ENCODE measurements at places on chromosomes 3 and 15.

GRCh38 chr3:53740956-53741355, 105.3 kb downstream of the CHDH start:
- no peak for DNase-seq

DNA sequence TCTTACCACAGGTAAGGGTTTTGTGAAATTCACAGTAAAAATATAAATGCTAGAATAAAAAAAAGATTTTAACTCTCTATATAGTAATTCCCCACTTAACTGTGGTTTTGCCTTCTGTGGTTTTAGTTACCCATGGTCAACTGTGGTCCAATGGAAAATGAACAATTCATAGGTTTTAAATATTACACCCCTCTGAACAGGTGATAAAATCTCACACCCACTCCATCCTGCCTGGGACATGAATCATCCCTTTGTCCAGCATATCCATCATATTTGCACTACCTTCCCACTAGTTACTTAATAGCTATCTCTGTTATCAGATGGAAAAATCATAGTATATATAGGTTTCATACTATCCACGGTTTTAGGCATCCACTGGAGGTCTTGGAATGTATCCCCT, 49.2 kb downstream of the HDGFL3 start:
- DNase-seq, result no peak

- DNase-seq, result no peak
These were observed 514.1 kb upstream of the ADAMTS9 start for GRCh38 chr3:65201926-65202325.

DNA sequence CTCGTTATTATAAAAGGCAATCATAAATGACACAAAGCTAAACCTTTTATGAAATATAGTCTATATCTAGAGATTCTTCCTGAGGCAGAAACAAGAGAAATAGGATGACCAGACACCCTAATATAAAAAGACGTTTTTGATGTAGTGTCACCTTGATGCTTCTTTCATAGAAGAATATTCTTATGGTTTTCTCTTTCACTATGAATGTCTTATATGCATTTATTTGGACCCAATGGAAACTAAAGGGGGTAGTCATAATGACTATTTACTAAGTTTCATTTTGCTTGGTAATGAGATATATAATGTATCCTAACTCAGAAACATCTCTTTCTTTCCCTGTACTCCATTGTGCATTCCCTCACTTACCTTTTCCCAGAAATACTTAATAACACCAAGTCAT, 393.9 kb downstream of the RAP2B start:
- no peak for DNase-seq

DNA sequence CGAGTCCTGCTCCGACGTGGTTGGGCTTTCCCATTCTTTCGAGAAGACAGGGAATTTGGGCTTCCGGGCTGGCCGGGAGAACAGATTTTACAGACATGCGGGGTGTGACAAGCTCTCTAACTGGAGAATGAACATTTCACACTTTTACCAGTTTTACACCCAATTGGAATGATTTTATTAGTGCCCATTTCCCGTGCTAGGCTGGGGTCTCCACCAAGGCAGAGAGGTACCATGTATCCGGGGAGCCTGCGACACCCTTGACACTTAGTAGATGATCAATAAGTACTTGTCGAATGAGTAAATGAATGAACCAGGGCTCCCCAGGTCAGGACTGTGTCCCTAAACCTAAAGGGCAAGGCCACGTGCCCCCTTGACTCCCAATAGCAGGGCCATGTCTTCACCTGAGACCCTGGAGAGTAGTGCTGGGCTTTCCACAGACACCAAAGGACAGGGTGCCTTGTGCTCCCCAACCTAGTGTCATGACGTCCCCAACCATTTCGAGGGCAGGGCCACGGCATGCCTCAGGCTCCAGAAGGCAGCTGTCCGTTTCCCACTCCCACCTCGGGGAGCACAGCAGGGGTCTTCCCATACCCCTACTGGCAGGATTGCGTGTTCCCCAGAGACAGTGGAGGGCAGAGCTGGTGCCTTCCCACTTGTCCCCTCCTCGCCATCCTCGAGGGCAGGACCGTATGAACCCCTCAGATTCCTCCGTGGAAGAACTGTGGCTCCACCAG, 679 bp upstream of the MYD88 start:
- no peak for DNase-seq
